ENCODE measurements at places on chromosomes 12 and 14.

- DNase-seq = no peak
Measured at GRCh38 chr14:41062826-41063225, 543.9 kb upstream of the LRFN5 start.

DNA sequence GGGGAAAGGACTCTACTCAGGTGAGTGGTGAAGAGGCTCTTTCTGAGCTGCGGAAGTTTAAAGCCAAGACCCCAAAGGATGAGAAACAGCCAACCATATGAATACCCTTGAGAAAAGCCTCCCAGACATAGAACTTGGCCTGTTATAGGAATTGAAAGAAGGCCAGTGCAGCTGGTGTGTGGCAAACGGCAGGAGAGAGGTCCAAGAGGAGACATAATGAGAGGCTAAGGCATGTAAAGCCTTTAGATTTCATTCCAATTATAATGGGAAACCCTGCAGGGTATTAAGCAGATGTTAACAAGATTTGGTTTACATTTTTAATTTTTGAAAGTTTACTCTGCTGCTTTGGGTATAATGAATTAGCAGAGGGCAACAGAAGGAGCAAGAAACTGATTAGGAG, 552.1 kb upstream of the FBXO33 start:
- DNase-seq = no peak

DNA sequence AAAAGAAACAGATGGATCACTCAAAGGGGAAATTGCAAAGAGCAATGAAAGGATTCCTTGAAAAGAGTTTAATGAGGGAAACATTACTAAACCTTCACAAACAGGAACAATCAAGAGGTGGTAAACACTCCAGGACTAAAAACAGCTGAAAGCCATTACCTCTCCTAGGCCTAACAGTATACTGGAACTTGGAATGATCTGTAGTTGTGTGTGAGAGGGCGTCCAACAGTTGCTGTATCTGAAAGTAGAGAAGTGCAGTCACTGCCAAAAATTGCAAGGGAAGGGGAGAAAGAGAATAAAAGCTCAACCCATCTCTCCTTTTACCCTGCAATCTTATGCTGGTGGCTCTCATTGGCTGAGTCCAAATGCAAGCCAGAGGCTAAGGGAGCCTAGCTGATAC, 17.0 kb upstream of the MIS18BP1 start:
- no peak for DNase-seq

GRCh38 chr14:39374851-39375250, 57.4 kb downstream of the FBXO33 start:
- DNase-seq = no peak

DNA sequence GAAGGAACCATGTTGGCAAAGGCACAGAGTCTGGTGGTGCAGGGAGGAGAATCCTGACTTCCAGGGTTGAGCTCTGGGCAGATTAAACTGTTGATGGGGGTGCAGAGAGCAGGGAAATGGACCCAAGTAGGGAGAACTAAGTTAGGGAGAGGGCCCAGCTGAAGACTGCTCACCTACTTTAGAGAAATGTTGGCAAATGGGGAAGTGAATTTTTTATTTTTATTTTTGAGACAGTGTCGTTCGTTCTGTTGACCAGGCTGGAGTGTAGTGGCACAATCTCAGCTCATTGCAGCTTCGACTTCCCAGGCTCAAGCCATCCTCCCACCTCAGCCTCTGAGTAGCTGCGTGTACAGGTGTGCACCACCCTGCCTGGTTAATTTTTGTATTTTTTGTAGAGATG, 32.1 kb upstream of the TUBA1A start:
- DNase-seq = no peak

GRCh38 chr14:84036840-84037239, 1493.1 kb upstream of the FLRT2 start:
- DNase-seq = no peak

- DNase-seq = no peak
Measured at GRCh38 chr12:105595440-105595839, 264.9 kb downstream of the C12orf75 start.

DNA sequence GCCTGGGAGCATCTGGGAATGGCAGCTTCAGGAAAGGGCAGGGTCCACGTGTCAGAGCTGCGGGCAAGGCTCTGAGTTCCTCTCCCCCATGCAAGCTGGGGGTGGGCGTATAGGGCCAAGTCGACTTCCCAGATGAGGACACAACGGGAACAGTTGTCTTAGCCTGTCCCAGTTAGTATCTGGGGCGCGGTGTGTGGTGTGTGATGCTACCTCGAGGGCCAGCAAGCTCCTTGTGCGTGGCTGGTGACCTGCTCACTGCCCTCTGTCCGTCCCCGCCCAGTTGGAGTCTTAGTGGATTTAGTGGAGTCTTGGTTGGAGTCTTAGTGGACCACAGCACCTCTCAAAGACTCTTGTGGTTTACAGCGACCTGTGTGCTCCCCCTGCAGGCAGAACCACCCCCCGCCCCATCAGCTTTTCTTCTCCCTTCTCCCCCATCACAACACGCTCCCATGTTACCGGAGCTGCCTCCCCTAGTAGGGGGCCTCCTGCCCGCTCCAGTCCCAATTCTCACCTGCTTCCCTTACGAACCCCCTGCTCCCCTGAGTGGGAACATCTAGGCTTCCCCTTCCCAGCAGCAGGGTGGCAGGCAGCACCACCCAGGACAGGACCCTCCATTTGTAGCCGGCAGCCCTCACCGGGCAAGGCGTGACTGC, 8.7 kb downstream of the ASPG start:
- DNase-seq = peak; percentile 9

DNA sequence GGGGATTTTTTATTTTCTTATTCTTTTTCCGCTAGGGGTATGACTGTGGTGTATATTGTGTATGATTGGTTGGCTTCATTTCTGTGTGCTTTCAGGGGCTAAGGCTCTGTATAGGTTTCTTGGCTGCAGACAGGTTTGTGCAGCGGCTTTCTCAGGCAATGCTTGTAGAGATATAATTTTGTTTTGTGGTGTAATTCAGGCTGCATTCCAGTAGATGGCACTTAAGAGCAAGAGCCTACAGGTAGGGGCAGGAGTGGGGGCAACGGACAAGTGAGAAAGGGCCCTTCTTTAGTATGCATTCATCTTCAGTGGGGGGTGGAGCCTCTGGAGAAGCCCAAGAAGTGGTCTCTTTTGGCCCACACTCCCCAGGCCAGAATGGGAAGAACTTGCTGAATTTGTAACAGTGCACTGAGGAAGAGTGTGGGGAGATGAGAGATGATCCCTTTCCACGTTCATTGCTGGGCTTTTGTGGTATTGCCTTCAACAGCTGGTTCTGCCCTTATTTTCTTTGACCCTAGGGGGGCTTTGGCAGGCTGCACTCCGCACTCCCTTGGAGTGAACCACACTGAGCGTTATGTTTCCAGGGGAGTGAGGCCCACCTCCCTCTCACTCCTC, 78.6 kb downstream of the IFNG-AS1 start:
- no peak for DNase-seq

DNA sequence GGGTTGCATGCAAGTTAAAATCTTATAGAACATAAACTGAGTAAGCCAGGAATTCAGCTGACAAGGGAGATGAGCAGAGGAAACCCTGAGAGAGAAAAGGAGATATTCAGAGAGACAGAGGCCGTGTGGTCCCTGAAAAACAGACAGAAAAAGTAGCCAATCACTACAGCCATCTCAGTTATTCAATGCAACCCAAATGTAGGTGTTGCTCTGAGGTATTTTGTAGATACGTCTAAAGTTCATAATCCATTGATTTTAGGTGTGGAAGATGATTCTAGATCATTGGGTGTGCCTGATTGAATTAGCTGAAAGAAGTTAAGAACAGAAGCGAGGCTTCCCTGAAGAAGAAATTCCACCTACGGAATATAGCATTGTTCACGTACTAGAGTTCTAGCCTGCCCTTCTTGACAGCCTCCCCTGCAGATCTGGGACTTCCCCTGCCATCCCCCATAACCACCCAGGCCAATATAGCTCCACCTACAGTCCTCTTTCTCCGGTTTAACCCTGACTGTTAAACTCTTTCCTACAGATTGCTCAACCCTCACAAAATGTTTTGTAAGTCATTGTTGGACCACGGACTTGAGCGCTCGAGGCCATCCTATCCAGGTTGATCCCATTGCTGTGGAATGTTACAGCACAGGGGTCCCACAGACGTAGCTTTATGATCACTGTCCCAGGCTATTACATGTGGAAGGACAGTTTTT, 21.7 kb downstream of the AICDA start:
- DNase-seq = no peak

- no peak for DNase-seq
Measured at GRCh38 chr14:96497087-96497486, 5.1 kb upstream of the PAPOLA start.

GRCh38 chr12:40253936-40254335, 29.1 kb downstream of the LRRK2 start:
- DNase-seq = no peak

DNA sequence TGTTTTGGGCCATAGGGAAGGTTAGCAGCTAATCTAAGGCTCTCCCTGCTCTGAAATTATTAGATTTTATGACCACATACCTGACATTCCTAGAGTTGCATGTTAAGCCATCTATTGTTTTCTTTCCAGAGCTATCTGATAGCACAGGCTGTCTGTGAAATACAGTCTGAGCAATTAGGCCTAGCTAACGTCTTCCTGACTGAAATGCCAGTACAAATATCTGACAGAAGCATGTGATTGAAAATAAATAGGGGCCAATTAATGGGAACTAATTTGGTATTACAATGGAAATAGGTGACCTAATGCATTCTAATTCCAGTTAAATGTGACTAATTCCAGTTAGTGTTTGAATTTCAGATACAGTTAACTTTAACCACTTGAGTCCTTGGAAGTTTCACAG, 115.2 kb downstream of the C12orf75 start:
- DNase-seq = no peak

DNA sequence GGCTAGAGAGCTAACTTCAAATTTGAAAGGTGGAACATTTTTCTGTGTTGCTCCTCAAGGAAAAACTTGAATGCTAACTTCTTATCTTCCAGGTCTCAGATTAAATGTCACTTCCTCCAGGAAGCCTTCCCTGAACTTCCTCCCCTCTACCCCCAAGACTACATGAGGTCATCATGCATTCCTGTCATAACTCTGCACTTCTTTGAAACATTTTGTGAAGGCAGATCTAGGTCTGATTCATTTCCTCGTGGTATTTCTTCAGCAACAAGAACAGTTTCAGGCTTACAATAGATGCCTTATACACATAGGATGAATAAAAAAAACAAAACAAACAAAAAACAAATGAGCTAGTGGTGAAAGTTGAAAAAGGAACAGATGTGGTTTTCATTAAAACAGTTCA, 97.1 kb upstream of the SRRM4 start:
- no peak for DNase-seq

DNA sequence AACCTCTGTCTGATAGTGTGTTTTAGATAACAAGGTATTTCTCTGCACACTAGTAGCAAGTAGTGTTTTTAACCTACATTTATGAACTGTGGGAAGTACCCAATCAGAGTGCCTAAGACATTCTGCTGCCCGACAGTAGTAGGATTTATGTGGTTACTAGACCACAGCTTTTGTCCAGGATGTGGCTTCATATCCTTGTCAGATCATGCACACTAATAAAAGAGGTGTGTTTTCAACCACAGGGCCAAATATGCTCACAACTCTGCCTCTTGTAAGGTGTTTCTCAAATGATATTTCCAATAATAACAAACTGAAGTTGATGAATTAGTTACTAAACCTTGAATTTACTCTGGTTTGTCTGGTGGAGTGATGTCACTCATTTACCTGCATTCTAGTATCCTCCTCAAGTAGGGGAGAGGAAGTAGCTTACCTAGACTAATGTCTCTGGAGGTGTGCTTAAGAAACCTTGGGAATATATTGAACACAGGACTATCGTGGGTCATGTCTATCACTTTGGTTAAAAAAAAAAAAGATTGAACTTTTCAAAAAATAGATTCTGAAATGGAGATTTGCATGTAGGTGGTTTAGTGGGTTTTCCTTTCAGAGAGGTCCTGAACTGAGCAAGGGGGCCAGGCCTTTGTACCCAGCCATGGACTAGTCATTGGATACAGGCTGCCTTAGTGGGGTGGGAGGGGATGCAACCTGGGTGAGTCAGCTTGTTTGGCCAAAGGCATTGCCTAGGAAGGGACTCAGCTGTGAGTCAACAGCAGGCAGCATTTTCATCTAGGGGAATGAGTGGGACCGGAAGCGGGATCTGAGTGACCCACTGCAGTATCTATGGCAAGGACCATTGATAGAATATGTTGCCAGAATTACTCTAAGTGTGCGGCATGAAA, 14.1 kb downstream of the FBXW8 start:
- no peak for DNase-seq

- no peak for DNase-seq
Measured at GRCh38 chr12:41527062-41527461, 338.9 kb downstream of the PDZRN4 start.

DNA sequence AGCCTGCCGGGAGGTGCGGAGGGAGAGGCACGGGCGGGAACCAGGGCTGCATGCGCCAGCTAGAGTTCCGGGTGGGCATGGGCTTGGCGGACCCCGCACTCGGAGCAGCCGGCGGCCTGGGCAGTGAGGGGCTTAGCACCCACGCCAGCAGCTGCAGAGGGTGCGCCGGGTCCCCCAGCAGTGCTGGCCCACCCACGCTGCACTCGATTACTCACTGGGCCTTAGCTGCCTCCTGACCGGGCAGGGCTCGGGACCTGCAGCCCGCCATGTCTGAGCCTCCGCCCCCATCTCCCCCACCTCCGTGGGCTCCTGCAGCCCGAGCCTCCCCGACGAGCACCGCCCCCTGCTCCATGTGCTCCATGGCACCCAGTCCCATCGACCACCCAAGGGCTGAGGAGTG, 14.8 kb downstream of the CKAP4 start:
- no peak for DNase-seq

GRCh38 chr14:22540293-22540692, 48.7 kb downstream of the DAD1 start:
- no peak for DNase-seq

- peak; percentile 80 for DNase-seq
Measured at GRCh38 chr14:69547701-69548348, 26.8 kb downstream of the CCDC177 start.

DNA sequence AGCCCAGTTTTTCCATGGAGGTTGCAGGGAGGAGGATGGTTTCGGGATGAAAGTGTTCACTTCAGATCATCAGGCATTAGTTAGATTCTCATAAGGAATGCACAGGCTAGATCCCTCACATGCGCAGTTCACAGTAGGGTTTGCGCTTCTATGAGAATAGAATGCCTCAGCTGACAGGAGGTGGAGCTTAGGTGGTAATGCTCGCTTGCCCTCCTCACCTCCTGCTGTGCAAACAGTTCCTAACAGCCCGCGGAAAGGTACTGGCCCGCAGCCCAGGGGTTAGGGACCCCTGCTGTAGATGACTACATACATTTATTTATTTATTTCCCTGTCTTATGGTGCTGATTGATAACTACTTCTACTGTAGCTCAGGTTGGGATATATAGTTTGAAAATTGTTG, 93.2 kb downstream of the FBXO33 start:
- DNase-seq = peak; percentile 56

DNA sequence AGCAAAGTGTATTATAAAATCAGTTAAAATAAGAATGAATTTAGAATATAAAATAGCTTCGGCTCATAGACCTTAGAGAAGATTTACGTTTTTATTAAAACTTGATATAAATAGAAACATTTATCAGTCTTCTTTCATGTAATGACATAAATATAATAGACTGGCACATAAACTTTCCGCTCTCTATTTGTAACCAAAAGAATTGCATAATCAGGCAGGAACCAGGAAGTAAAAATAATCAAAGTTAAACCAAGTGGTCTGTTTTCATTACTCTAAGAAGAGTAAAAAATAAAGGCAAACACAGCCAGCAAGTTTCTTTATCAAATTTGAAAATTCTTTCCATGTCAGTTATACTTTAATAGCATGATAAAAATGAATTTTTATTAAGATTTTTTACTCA, 46.3 kb upstream of the ATP2A2 start:
- DNase-seq = no peak

GRCh38 chr12:879641-880040, 69.9 kb downstream of the RAD52 start:
- DNase-seq = no peak
